ENCODE measurements at places on chromosomes 16 and 17.
A peak's percentile ranks its signal among the peaks of the same experiment; 100 is the strongest.

DNA sequence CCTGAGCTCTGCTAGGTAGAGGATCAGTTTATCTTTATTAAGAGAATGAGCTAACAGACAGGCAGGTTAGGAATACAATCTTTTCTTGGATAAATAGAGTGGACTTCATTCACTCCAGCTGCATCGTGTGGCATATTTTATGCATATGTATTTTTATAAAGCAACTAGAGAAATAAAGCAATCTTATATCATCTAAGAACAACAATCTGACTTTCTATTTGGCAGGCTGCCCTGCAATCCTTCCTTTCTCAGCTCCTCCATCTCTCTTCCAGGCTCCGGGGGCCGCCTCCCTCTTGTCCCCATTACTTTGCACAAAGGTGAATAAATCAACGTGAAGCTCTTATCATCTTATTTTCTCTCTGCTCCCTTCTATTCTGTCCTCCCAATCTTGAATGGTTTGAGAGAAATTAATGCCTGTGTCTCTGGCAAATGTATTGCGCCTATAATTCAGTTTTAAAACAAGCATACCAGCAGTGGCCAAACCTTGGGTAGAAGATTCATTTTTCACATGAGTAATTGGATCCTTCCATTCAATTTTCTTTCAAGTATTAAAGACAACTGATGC, 64.5 kb downstream of the HS3ST3A1 start:
- DNase-seq: no peak

DNA sequence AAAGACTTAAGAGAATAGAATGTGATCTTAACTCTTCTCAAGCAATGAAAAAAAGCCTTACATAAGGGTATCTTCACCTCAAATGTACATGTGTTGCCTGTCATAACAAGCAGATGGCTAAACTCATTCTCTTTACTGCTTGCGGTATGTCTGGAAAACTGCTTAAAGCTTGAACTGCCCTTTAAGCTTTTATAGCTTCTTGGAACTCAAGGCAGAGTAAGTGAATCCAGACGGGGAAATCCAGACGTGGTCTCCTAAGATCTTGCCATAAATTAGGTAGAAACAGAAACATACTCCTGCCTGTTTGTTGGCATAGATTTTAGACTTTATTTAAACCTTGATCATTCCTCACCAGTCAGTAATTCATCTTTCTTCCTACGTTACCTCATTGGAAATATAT, 19.6 kb downstream of the CLUAP1 start:
- DNase-seq: no peak

DNA sequence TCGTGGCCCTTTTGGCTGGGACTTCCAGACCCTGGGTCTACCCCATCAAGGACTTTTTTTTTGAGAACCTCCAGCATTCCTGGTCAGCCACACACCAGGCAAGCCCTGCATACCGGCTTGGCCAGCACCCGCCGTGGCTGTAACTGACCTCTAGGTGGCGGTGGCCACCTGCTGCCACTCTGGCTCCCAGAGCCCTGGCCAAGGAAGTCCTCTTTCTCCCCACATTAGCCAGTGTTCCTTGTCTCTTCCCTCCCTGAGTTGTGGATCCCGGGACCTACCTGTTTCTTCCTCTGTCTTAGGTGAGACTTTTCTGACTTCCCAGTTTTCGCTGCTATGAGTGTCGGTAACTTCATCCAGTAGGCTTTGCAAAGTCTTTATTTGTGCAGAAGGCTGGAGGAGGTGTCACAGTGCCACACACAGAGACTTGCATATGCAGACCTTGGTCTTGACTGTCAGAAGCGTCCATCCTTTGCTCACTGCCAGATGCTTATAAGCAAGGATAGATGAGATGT, 348.3 kb downstream of the CPPED1 start:
- DNase-seq: peak; percentile 20

DNA sequence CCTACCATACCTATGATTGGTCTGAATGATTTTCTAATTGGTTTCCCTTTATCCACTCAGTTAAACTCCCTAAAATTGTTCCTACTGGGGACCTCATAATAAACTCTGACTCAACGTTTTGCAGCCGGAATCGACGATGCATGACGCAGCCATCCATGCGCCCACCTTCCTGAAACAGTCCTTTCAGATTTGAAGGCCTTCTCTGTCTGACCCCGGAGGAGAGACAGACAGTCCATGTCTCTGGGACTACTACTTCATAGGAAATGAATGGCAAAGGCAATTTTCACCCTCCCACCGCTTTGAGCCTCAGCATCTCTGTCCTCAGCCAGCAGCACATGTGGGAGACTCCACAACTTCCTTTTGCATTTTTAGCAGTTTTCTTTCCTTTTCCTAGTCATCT, 13.5 kb downstream of the VAT1L start:
- no peak for DNase-seq

GRCh38 chr17:50596191-50597037, 35.9 kb downstream of the CACNA1G start:
- no peak for DNase-seq

DNA sequence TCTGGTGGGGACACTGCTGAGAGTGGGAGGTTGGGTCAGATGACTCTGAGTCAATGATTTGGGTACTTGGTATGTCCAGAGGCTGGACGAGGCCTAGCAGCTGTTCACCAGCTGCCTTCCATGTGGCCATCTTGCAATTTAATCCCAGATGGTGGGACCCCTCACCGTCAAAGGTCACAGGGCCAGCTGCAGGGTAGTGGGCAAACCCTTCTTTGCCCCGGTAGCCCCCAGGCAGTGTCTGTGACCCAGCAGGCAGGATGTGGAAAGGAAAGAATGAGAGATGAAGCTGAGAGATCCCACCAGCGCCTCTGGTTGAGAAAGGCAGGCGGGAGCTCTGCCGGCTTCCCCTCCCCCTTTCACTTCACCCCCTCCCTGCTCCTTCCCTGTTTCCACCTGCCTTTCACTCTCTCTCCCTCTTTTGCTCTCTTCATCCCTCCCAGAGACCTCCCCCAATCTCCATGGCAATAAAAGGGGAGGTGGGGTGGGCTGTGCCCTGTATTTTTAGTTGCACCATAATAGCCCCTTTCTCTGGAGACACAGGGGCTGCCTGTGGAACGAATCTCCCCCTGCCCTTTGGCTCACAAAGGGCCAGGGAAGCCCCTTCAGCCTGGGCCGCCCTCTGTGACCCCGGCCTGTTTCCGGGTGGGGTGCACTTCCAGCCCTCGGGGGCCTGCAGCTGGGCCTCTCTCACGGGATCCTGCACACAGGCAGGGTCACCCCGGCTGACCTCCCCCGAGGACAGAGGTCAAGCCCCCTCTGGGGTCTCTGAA, 20.2 kb downstream of the CDK5RAP3 start:
- DNase-seq: peak; percentile 87

GRCh38 chr16:20353379-20353778, 864 bp upstream of the UMOD start:
- no peak for DNase-seq

DNA sequence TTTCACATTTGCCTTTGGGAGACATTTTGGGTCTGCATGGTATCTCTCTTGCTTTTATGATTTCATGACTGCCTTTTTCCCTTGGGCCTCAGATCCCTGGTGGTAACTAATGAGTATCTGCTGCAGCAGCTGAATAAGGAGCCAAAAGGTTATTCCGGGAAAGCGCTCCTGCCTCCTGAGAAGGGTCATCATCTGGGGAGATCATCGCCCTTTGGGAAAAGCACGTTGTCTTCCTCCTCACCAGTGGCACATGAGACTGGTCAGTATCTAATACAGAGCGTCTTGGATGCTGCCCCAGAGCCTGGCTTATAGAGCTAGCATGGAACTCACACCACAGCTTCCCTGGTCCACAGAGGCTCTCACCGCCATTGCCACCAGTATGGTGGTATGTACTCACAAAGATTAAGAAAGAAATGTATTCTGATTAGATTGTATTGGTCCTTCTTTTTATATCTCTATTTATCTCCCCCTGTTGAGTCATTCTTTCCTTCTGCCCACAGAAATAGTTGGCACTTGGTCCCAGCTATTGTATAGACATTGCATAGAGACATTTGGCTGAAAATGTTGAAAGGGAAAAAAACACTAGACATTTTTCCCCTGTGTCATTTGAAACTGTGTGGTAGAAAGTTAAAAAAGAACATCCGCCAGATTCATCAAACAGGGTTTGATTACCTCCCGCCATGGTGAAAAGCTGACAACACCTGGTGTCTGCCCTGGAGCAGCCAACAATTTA, 8.4 kb downstream of the TPPP3 start:
- peak; percentile 16 for DNase-seq

- DNase-seq: no peak
Observed at GRCh38 chr16:50838165-50838564, 96.3 kb downstream of the CYLD start.

- DNase-seq: no peak
Observed at GRCh38 chr16:71287911-71288310, 1.3 kb downstream of the CMTR2 start.

DNA sequence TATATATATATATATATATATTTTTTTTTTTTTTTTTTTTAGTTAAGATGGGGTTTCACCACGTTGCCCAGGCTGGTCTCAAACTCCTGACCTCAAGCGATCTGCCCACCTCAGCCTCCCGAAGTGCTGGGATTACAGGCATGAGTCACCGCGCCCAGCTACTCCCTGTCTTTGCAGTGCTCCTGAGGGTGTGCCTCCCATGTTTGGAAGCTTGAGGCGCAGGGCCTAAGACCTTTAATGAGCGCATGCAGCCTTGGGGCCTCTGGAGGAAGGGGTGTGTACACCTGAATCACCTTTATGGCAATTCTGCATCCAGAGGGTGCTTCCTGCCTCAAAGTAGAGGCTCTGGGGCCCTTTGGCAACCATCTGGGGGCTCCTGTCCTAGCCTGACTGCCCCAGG, 219.4 kb upstream of the CIBAR2 start:
- no peak for DNase-seq

DNA sequence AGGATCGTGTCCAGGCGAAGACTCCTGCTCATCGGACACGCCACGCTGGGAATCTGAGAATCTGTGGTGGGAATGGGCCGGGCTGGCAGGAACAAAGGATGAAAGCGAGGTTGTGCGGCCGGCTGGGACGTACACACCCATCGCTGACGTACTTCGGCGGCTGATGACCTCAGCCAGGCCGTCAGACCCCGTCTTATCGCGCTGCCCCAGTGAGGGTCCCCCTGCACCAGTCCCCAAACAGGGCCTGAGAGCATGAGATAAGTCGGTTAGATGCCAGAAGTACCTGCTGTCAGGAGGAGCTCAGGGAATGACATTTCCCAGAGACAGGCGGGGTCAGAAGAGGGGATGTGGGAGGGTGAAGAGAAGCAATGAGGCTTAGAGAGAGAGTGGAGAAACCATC, 16.0 kb upstream of the SP6 start:
- DNase-seq: no peak

DNA sequence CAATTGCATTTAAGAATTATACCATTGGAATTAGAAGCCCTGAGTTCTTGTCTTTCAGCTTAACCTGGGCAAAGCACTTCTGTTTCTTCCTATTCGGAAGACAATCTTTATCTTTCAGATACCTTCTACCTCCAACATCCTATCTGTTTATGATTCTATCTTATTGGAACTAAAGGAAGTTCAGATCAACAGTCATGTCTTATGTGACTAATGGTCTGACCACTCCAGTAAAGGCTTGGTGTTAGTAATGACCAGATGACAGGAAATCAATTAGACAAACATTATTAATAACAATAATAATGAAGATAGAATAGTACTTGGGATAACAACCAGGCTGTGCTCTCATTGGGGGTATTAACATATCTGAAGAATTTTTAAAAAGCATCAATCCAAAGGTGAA, 11.3 kb downstream of the HS3ST3A1 start:
- DNase-seq: no peak

GRCh38 chr16:30740364-30741251, 7.6 kb upstream of the PHKG2 start:
- no peak for DNase-seq

- DNase-seq: no peak
Observed at GRCh38 chr16:52552643-52553042, 5.7 kb upstream of the TOX3 start.

GRCh38 chr17:29619251-29619650, 3.5 kb downstream of the CORO6 start:
- no peak for DNase-seq

GRCh38 chr17:1611715-1612114, 16.9 kb downstream of the SLC43A2 start:
- no peak for DNase-seq

GRCh38 chr16:88003316-88003715, 52.1 kb downstream of the BANP start:
- DNase-seq: no peak

DNA sequence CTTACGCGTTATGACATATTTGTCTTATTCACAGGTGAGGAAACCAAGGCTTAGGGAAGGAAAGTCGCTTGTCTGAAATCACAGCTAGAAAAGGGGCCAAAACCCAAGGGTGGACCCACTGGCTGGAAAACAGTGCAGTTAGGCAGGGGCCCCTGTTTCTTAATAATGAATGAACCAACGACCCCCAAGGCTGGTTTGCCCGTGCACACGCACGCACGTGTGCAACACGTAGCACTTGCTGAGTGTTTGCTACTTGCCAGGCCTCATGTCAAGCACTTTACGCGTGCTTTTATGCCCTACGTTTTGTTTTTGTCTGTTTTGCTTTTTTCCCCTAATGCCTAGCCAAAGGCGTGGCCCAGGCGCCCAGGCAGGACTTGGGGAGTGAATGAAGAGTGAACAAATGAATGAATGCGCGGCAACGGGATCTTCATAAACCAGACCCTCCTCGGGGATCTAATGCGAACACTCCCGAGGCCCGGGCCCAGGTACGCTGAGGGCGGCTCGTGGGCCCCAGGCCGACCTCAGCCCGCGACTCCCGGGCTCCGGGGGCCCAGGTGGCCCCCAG, 571 bp upstream of the USP10 start:
- DNase-seq: no peak

DNA sequence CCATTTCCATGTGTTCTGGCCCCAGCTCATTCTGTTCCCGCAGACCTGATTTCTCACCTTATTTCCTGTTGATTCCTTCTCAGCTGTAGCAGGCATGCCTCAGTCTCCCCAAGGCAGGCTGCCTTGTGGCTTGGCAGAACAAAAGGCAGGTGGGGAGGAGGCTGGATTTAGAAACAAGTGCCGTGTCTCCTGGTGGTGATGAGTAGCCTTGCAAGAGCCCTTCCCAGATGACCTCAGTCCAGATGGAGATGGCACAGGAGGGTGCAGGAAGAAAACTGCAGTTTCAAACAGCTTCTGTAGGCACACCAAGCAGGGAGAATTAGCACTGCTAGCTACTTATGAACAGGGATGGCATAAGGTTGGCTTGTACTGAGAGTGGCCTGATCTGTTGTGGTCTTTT, 64.6 kb downstream of the ARHGAP44 start:
- no peak for DNase-seq
